Right atrium auricular region (tissue), 2 donors: ENCODE measurements at places on chromosomes 3 and 15. TPM values are rescaled to one million over a fixed set of nuclear protein-coding genes. Genes with fewer than 3 reads are reported as not detected.

CACNA1D gene
- total RNA-seq, result 2.7 TPM

- H3K4me3 ChIP-seq, result no peak overlapping the region
- no peaks in the 10 kb centered on the region for H3K27me3 ChIP-seq
- no peaks in the 10 kb centered on the region for H3K4me1 ChIP-seq
- H3K27ac ChIP-seq, result no peak overlapping the region
- DNase-seq, result no peak
- H3K36me3 ChIP-seq, result no peaks in the 10 kb centered on the region
Observed at GRCh38 chr3:50509715-50510114, 6.3 kb upstream of the CACNA2D2 start.

- no peak for DNase-seq
- H3K4me3 ChIP-seq, result no peak overlapping the region
- no peak overlapping the region for H3K27ac ChIP-seq
- H3K36me3 ChIP-seq, result peaks cover 14% of the 10 kb centered on the region
- H3K4me1 ChIP-seq, result no peaks in the 10 kb centered on the region
Observed at GRCh38 chr3:146195030-146195429, 34.0 kb upstream of the PLOD2 start.

- no peak for DNase-seq
- H3K27me3 ChIP-seq, result no peaks in the 10 kb centered on the region
- H3K4me3 ChIP-seq, result no peak overlapping the region
- H3K4me1 ChIP-seq, result no peaks in the 10 kb centered on the region
Observed at GRCh38 chr15:43749690-43750345, 3.6 kb downstream of the PDIA3 start.

DNA sequence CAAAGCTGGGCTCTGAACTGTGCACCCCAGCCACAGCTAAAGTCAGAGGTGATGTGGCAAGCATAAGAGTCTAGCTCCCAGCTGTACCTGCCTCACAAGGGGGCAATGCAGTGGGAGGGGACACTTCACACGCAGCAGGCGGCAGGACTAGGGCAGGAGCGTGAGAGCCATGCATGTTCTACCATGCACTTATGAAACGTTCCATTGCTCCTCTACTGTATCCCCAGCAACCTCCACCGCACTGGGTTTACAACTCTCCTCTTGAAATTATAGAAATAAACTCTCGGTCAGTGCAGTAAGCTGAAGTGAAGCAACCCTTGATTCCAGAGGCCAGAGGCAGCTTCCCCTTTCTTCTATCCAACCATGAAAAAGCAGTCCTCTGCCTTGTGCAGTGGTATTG is 298.6 kb upstream of the STT3B start:
- no peak for DNase-seq
- no peaks in the 10 kb centered on the region for H3K4me1 ChIP-seq
- no peaks in the 10 kb centered on the region for H3K36me3 ChIP-seq
- no peaks in the 10 kb centered on the region for H3K27me3 ChIP-seq
- no peak overlapping the region for H3K27ac ChIP-seq

GRCh38 chr3:67009716-67010115 is 11.6 kb downstream of the KBTBD8 start:
- no peaks in the 10 kb centered on the region for H3K27me3 ChIP-seq
- H3K27ac ChIP-seq, result peak overlapping the region; percentile 83
- no peaks in the 10 kb centered on the region for H3K4me1 ChIP-seq
- no peak overlapping the region for H3K4me3 ChIP-seq

GRCh38 chr3:58824285-58824684 is 157.7 kb upstream of the FAM3D start:
- H3K36me3 ChIP-seq, result no peaks in the 10 kb centered on the region
- H3K27ac ChIP-seq, result no peak overlapping the region
- H3K4me3 ChIP-seq, result no peak overlapping the region
- no peak for DNase-seq

DNA sequence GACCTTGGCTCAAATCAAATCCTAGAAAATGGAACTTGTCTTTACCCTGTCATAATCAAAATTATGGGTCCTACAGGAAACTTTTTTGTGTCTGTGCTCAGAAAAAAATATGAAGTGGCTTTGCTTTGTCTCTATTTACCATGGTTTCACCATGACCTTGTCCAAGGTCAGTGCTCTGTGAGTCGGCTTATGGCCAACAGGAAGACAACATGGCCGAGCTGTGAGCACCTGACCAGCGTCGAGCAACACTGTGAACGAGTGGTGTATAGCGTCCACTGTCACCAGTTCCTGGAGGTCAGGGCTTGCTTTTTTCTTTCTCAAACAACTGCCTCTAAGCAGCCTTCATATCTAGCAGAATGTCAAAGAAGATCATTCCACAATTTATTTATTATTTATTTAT is 67.9 kb downstream of the MYO1E start:
- peaks cover 26% of the 10 kb centered on the region for H3K4me1 ChIP-seq
- H3K36me3 ChIP-seq, result no peaks in the 10 kb centered on the region
- no peak overlapping the region for H3K27ac ChIP-seq
- H3K27me3 ChIP-seq, result no peaks in the 10 kb centered on the region
